ENCODE measurements at places on chromosomes 5 and 9. TPM values are rescaled to one million over a fixed set of nuclear protein-coding genes. Genes with fewer than 3 reads are reported as not detected.

- H3K4me1 ChIP-seq: peaks cover 37% of the 10 kb centered on the region
- H3K36me3 ChIP-seq: no peaks in the 10 kb centered on the region
- no peak for DNase-seq
- H3K4me3 ChIP-seq: no peak overlapping the region
These were observed 184.0 kb downstream of the SPOCK1 start for GRCh38 chr5:137315109-137315508.

TARS1 gene
- total RNA-seq: 52.1 TPM

PHF24 gene
- total RNA-seq: not detected

GRCh38 chr5:32443541-32444430 lies 754 bp downstream of the ZFR start:
- peak overlapping the region; percentile 95 for H3K27ac ChIP-seq
- H3K4me1 ChIP-seq: peaks cover 55% of the 10 kb centered on the region
- peak; percentile 46 for DNase-seq

DNA sequence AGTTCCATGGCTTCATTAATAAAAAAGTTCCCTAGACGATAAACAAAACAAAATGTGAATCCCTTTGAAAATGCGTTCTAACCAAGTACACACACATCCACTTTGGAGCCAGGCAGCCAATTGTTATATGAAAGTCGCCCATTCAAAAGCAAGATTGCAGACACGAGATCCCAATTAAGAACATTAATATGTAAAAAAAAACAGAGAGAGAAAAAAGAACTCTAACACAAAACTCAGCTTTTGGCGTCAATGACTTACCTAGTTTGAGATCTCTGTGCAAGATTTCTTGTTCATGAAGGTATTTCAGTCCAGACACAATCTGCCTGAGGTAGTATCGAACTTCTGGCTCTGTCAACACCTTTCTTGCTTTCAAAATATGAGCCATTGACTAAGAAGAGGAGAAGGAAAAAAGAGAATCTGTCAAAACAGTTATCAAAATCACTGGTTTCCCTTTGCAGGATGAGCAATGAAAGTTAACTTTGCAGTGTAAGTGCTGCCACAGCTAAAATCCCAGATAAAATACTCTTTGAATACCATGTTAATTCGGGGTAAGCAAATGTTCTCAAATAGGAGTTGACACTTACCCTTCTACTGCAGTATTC lies 1.6 kb downstream of the PLK2 start:
- peaks cover 6% of the 10 kb centered on the region for H3K36me3 ChIP-seq
- peaks cover 56% of the 10 kb centered on the region for H3K4me1 ChIP-seq
- peak overlapping the region; percentile 86 for H3K4me3 ChIP-seq
- no peaks in the 10 kb centered on the region for H3K27me3 ChIP-seq
- peak overlapping the region; percentile 99 for H3K27ac ChIP-seq
- no peak for DNase-seq

GRM6 gene
- not detected for total RNA-seq

DNA sequence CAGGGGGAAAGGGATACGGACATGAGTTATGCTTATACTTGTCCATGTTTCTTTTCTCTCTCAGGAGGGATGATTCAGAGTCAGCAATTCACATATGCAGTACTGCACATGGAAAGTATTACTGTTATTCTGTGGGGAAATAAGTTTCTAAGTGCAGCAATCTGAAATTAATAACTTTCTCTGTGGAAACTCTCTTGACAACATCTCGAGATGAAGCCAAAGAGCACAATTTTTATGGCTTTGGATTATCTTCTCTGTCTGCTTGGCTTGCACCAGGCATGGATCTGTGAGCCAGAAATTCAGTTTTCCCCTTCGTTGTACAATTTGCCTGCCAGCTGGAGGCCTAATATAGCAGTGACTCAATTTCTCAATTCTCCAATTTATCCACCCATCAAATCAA lies 2.5 kb upstream of the NDFIP1 start:
- no peaks in the 10 kb centered on the region for H3K36me3 ChIP-seq
- H3K4me3 ChIP-seq: no peak overlapping the region
- peaks cover 20% of the 10 kb centered on the region for H3K4me1 ChIP-seq
- H3K27me3 ChIP-seq: no peaks in the 10 kb centered on the region
- no peak for DNase-seq

DNA sequence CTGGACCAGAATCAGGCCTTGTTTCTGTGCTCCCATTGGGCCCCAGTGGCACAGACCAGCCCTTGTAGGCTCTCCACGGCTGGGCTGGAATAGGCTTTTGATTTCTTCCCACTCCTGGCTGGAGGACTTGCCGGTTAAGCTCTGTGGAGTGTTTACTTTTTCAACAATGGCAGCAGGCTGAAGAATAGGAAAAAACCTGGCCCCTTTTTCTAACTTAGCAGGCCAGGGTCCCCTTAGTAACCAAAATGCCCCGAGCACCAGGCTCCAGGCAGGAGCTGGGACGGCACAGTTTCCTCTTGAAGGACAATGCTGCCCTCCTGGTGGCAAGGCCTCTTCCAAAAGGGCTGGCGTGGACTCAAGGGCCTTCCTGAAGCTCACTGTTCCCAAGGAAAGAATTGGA lies 230.3 kb downstream of the CRB2 start:
- no peaks in the 10 kb centered on the region for H3K36me3 ChIP-seq
- H3K4me3 ChIP-seq: no peak overlapping the region
- no peaks in the 10 kb centered on the region for H3K4me1 ChIP-seq

DNA sequence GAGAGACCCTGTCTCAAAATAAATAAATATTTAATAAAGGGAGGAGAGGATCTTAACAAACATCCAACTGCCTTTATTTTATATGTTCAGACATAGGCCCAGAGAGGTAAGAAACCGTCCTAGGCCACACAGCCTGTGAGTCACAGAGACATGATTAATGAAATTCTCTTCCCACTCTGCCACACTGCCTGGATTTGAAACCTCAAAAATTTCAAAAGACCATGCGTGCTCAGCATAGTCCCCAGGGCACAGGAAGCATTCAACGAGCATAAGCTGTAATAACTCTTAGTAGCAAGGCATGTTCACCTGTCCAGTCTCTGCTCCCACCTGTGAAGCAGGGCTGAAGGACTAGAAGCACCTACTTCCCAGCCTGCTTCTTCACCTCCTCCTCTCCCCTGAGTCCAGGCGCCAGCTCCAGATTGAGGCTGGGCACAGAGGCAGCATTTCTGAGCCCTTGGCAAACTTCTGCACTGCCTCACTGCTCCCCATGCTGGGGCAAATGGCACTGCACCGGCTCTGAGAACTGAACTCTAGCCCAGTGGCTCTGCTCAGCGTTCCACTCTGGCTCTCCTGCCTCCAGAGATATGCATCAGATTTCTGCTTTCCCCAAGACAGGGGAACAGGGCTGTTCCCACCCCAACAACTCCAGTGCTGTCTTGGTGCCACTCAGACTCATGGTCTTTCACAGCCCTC lies 1.1 kb downstream of the FAT2 start:
- H3K27ac ChIP-seq: no peak overlapping the region
- no peaks in the 10 kb centered on the region for H3K27me3 ChIP-seq
- no peak for DNase-seq
- no peaks in the 10 kb centered on the region for H3K36me3 ChIP-seq
- H3K4me3 ChIP-seq: no peak overlapping the region

- H3K36me3 ChIP-seq: no peaks in the 10 kb centered on the region
- no peak for DNase-seq
- H3K4me1 ChIP-seq: peaks cover 10% of the 10 kb centered on the region
- peaks cover 11% of the 10 kb centered on the region for H3K27me3 ChIP-seq
These were observed 19.6 kb upstream of the FLT4 start for GRCh38 chr5:180668835-180669596.

DNA sequence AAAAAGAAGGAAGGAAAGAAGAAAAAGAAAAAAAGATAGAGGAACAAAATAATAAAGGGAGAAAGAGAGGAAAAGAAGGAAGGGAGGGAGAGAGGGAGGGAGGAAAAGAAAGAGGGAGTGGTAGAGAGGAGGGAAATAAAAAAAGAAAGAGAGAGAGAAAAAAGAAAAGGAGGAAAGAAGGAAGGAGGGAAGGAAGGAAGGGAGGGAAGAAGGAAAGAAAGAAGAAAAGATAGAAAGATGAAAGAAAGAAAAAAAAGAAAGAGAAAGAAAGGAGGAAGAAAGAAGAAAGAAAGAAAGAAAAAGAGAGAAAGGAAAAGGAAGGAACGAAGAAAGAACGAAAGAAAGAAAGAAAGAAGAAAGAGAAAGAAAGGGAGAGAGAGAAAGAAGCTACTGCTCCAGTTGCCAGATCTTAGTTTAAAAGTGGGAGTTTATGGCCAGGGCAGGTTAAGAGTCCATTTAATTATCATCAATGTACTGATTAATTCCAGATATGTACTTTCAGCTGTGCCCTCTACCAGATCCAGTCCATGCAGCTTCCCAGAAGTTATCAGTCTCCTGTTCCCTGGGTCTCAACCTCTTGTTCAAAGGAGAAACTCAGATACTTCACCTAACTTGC lies 1378.5 kb upstream of the NUDT12 start:
- no peak overlapping the region for H3K4me3 ChIP-seq
- H3K27me3 ChIP-seq: no peaks in the 10 kb centered on the region
- no peaks in the 10 kb centered on the region for H3K36me3 ChIP-seq

CREBRF gene
- total RNA-seq: 37.2 TPM

DNA sequence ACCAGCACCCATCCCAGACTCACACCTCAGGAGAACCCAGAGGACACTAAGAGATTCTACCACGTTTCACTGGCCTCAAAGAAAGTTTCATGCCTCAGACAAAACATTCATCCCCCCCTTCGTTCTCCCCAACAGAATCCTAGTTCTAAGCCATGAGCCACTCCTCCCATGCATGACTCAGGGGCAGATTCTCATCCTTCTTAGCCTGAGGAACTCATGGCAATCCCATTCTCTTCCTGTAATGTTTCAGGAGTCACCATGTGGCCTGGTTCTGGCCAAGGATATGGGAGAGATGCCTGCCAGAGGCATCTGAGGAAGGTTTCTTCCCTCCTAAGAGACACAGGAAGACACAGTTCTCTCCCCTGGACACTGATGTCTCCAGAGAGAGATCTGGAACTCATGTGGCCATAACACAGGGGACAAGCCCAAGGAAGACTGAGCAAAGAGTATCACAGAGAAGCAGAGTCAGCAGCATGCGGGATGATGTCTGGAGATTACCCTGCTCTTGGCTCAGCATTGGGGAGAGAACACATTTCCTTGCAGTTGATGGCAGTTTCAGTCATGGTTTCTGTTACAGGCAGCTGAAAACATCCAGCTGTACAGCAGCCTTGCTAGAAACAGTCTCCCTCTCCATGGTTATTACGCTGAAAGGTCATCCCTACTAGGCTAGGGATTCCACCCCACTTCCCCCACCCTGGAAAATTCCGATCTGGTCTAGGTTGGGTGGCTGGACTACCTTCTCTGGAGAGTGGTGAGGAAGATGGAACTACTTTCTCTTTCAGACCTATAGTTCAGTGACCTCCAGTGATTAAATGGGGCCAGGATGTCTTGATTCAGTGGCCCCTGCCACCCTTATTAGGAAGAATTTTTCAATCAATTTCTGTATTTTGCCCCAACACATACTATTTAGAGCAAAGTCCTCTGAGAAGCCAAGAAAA lies 115.4 kb downstream of the ZNF608 start:
- H3K4me3 ChIP-seq: no peak overlapping the region
- H3K4me1 ChIP-seq: peaks cover 21% of the 10 kb centered on the region
- no peaks in the 10 kb centered on the region for H3K27me3 ChIP-seq
- no peaks in the 10 kb centered on the region for H3K36me3 ChIP-seq
- no peak for DNase-seq
- H3K27ac ChIP-seq: no peak overlapping the region

HRH2 gene
- total RNA-seq: not detected

HSPA9 gene
- total RNA-seq: 79.8 TPM

DNA sequence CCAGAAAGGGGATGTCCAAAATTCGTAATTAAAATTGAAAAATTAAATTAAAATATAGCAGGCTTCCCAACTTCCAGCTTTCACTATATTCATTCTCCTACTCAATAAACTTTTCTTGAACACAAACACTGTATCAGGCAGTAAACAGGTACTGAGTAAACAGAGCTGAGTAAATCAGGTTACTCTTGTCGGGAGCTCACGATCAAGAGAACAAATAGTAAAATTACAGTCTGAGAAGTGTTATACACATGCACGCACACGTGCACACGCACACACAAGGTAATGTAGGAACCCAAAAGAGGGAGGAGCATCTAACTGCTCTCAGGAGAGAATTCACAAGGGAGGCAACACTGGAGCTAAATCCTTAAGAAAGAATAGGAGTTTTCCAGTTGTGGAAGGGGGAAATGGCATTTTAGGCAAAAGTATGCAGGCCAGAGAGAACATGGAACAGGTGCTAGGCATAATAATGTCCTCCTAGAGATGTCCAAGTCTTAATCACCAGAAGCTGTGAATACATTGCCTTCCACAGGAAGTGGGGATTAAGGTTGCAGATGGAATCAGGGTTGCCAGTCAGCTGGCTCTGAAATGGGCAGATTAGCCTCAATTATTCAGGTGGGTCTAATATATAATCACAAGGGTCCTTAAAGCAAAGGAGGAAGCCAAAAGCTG lies 598.8 kb upstream of the BRINP1 start:
- no peak overlapping the region for H3K4me3 ChIP-seq
- no peaks in the 10 kb centered on the region for H3K36me3 ChIP-seq
- H3K27me3 ChIP-seq: no peaks in the 10 kb centered on the region

DNA sequence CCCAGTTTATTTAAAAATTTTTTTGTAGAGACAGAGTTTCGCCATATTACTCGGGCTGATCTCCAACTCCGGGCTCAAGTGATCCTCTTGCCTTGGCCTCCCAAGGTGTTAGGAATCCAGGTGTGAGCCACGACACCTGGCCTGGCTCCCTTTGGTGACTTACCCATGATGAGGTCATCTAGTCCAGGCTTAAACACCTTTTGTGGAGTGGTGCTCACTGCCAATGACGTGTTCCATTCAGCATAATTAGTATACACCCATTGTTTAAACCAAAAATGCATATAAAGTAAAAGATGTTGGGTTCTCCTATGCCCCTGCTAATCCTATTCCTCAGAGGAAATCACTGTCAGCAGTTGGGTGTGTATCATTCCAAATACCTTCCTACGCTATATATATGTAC lies 91.0 kb downstream of the HSPA4 start:
- no peak for DNase-seq
- no peaks in the 10 kb centered on the region for H3K36me3 ChIP-seq
- H3K27ac ChIP-seq: no peak overlapping the region
- H3K27me3 ChIP-seq: no peaks in the 10 kb centered on the region

- no peak overlapping the region for H3K27ac ChIP-seq
- no peaks in the 10 kb centered on the region for H3K36me3 ChIP-seq
- no peak for DNase-seq
These were observed 439.9 kb downstream of the GADD45G start for GRCh38 chr9:90044710-90045151.

DNA sequence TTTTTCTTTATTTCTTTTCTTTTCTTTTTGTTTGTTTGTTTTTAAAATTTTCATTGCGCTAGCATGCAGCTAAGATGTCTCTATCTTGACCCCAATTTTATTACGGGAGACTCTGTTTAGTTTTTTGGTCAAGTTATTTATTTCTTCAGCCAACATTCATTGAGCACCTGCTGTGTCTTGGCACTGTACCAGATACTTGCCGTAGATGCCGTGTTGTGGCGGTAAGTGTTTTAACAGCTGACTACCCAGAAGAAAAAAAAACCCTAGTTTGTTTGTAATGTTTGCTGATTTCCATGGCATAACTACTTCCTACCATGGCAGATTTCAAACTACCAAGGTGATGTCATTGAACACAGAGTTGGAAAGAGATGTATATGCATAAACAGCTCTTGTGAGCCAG lies 65.0 kb downstream of the UGCG start:
- no peaks in the 10 kb centered on the region for H3K36me3 ChIP-seq
- DNase-seq: peak; percentile 75
- peaks cover 56% of the 10 kb centered on the region for H3K4me1 ChIP-seq
- no peak overlapping the region for H3K4me3 ChIP-seq
- H3K27ac ChIP-seq: peak overlapping the region; percentile 63
- H3K27me3 ChIP-seq: no peaks in the 10 kb centered on the region

GRCh38 chr9:87223392-87224246 lies 274.0 kb upstream of the DAPK1 start:
- no peak for DNase-seq
- H3K27ac ChIP-seq: no peak overlapping the region
- H3K4me1 ChIP-seq: no peaks in the 10 kb centered on the region
- H3K36me3 ChIP-seq: no peaks in the 10 kb centered on the region
- no peaks in the 10 kb centered on the region for H3K27me3 ChIP-seq

ZCCHC10 gene
- 4.9 TPM for total RNA-seq
